ENCODE measurements at places on chromosomes 5 and 9.

DNA sequence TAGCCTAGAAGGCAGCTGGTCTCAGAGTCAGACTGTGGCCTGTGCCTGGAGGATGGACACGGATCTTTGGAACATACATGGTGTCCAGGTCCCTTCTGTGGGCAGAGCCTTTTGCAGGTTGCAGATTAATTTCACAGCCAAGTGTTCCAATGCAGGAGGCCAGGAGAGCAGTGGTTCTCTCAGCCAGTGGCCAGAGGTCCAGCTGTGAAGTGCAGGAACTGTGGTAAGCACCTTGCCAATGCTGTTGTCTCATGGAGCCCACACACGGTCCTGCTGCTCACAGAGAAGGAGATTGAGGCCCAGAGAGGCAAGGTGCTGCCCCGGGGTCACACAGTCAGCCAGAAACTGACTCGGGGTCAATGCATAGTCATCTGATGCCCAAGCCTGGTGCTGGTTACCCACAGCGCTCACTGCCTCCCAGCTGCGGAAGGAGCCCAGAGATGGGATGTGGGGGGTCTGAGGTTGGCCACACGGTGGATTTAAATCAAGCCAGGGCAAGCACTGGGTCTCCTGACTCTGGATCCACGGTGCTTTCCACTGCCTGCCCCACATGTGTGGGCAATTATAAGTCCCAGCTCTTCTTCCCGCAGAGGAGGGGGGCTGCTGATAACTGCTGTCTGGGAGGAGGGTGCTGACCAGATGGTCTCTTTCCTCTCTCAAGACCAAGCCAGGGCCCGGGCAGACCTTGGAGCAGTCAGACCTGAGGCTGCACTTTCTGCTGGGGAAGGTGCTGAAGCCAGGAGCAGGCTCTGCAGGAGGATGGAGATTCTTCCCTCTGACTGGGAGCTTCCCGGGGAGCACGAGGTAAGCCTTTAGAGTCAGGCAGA lies 2.8 kb downstream of the PDGFRB start:
- DNase-seq, result no peak

GRCh38 chr5:166127766-166128570 lies 2163.5 kb upstream of the WWC1 start:
- DNase-seq, result peak; percentile 77

DNA sequence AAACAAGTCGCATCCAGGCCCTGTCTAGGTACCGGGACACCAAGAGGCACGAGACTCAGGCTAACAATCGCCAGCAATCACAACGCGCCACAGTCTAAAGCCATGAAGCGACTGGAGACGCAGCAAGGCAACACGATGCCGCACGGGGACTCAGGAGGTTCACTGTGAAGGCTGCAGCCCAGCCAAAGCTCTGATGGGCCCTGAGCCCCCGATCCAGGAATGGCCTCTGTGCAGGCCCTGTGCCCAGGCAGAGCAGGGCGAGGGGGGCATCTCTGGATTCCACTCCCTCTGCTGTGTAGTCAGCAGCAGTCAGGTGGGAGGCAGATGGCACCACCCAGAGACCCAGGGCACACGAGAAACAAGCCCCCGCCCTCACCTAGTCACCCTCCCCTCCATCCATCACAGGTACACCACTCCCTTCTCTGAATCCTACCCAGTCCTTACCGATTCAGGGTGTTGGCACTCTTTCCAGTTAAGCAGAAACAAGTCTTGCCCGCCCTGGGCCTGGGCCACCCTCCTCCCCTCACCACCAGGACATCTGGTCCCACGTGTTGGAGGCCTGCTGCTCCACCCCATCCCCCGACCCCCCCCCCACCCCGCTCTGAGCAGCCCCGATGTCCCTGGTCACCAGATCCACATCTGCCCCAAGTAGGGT lies 1.1 kb downstream of the RALGDS start:
- no peak for DNase-seq

DNA sequence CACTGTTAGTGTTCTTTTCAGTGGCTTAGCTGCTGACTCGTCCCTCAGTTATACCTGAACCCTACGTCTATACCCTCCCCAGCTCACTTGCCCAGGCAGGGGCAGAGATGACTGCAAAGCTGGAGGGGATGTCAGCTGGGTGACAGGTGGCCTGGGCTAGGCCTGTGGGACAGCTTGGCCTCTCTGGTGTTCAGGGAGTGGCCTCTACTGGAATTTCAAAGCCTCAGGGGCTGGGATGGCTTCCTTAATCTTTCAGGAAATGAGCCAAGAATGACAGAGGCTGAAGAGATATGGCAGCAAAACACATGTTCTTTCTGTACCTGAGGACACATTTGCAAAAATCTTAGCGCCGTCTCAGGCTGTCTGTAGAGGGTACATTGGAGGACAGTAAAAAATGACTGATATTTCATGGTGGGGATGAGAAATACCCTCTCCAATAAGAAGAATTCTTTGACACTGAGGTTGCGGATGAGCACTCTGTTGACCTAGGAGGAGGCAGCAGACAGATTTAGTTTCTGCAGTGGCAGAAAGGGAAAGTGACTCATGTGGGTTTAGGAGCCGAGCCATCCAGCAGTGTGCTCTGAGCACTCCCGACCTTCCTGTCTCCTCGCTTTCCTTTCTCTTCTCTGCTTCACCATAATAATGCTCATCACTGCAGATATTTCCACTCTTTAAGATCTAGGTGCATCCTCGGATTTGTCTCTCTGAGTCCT lies 54.4 kb downstream of the ENTREP1 start:
- DNase-seq, result no peak

DNA sequence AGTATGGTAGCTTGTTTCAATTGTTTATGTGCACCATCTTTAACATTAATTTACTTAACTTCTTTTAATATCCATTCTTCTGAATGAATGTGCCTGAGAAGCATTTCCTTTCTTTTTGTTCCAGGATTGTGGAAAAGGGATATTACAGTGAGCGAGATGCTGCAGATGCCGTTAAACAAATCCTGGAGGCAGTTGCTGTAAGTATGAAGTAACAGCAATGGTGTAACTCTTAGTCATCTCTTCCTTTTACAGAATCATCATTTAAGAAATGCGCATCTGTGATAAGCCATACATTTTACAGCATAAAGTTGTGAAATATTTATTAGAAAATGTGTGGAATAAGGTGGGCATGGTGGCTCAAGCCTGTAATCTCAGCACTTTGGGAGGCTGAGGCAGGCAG lies 117.7 kb downstream of the STARD4 start:
- no peak for DNase-seq

GRCh38 chr9:8895861-8896224 lies 1096.3 kb upstream of the DMAC1 start:
- peak; percentile 2 for DNase-seq

DNA sequence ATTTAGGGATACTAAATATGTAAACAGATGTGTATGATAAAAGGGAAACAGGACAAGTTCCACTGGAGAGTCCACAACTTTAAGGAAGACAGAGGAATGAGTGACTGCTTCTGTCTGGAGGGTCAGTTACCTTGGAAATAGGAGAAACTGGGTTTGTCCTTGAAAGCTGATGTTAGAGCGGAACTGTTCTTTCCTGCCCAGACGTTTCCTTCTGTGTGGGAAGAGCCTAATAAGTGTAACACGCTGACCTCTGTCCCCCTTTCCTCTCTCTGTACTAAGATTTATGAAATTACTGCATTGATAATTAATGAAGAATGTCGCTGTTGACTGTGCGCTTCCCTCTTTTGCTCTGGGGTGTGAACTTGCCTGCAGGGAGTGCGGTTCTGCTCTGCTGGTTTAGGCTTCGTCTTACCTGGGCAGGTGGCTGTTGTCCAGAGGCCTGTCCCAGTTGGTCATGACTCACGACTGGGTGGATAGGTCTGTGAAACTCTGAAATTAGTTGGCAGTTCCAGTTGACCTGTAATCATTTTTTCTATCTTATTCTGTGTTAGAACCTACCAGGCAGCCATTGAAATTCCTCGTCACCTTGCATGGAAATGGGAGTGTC lies 126.8 kb downstream of the MTRR start:
- no peak for DNase-seq

DNA sequence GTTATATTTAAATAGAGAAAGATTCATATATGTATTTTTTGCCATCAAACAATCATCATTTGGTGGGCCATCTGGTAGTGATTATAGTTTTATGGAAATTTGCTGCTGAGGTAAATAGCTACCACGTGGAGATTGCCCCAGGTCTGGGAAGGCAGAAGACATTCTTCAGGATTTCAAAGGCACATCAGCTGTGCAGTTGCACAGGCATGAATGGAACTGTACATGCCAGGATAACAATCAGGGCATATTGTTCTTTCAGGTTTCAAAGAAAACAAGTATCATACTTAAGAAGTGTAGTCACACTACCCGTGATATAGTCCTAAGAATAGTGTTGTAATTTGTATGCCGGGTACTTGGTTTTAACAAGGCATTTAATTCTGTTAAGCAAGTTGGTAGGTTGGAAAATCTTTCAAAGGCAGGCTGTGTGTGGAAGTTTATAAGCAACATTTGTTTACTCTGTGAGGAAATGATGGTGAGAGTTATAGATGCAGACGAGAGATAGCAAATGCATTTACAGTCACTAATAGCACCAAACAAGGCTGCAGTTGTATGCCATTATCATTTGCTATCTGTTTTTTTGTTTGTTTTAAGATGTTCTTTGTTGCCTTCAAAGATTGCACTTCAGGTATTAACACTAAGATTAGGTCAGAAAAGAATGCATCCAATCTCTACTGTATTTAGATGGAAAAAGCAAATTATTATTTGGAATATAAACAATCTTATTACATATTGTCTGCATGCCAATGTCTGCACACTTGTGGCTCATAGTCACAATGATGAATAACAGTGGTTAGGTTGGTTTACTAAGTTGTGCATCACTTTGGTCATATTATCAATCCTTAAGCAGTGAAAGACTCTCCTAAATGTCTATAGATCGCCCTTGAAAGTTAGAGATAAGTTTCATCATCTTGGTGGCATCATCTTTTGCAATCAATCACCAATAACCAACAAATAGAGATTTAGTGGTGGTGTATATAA lies 55.3 kb downstream of the RPS23 start:
- DNase-seq, result no peak

DNA sequence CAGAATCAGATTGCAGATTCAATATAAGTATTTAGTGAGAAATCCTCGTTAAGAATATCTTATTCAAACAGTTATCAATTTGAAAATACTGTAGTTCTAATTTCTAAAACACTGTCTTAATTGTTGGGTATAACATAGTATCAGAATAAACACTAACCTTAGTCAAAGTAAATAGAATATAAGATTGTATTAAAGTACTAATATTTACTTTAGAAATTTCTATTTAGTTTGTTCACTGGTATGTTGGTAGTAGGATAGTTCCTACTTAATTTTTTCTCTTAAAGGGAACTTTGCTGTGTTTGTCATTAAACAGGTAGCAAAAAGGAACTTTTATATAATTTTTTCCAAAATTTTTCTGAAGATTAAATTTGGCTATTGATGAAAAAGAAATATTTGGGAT lies 42.3 kb downstream of the FAM174A start:
- no peak for DNase-seq
